ENCODE measurements at places on chromosomes 16 and 17.

- peak; percentile 59 for DNase-seq
Measured at GRCh38 chr17:38584350-38584925, 21.3 kb downstream of the SRCIN1 start.

DNA sequence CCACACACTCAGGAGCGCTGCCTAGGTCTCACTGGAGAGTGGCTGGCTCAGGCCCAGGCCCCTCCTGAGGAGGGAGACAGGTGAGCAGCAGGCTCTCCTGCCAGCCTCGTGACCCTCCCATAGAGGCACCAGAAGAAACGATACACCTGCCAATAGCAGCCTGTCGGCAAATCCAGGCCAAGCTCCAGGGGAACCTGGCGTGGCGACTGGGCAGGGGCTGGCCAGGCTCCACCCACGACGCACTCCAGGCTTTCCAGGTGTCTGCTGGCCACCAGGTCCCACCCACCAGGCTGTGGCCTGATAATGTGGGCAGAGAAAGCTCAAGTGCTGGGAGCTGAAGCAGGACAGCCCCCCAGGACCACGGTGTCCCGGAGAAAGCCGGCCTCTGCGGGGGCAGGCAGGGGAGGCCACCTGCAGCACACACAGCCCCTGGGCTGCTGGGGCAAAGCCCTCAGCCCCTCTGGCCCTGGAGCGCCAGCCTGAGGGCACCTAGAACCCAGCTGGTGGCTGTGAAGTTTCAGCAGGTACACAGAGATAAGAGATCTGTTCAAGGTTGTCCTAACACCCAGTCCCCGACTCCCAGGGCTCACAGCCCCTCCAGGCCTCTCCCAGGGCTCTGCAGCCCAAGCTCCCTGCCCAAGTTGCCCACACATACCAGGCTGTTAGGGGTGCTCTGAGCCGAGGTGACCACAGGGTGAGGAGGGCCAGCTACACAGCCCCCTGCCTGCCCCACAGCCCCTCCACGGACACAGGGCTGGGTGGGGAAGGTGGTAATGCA is 2.4 kb downstream of the PGAP6 start:
- DNase-seq = no peak

- DNase-seq = no peak
Measured at GRCh38 chr17:14482715-14483114, 181.8 kb downstream of the HS3ST3B1 start.

DNA sequence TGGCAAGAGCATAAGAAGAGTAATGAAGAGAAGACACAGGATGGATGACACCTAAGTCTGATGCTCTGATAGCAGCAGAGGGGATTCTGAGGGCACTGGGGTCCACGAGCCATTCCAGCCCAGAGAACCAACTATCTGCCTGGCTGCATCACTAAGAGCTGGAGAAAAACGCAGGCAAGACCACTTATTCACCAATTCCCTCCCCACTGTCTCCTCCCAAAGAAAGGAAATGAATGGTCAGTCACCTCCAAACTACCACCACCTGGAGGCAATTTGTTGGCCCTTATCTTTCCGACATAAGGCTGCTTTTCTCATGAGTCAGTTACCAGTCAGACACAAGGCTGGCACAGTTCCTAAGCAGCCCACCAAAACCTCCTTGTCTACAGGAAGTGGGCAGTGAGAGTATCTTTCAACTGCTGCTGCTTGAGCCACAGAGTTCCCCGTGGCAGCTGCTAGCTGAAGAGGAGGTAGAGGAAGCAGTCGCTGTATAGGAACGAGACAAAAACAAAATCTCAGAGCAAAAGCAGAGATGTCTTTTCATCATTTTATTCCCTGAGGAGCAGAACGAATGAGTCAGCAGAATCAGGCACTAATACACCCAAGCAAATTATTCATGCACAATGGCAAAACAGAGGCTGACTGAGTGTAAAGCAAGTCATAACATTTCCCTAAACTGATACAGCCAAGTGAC is 111.1 kb downstream of the SMG6 start:
- DNase-seq = peak; percentile 95

GRCh38 chr17:77825621-77826020 is 132.9 kb upstream of the TNRC6C start:
- no peak for DNase-seq

DNA sequence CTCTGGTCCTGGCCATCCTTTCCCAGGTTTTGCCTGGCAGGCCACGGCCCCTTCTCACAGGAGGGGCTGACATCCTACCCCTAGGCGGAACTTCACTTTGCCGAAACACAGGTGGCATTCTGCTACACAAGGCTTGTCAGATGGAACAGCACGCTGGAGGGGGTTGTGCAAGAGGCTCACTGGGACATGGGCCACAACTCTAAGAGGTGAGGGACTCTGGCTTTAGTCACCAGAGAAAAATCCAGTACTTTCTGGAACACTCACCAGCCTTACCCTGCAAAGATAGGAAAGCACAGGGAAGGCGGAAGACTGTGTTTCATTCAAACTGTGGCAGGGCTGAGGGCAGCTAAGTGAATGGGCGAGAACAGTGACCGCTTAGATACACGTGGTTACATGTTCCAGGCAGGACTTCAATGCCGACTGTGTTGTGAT is 18.3 kb downstream of the CDC42EP4 start:
- peak; percentile 84 for DNase-seq

DNA sequence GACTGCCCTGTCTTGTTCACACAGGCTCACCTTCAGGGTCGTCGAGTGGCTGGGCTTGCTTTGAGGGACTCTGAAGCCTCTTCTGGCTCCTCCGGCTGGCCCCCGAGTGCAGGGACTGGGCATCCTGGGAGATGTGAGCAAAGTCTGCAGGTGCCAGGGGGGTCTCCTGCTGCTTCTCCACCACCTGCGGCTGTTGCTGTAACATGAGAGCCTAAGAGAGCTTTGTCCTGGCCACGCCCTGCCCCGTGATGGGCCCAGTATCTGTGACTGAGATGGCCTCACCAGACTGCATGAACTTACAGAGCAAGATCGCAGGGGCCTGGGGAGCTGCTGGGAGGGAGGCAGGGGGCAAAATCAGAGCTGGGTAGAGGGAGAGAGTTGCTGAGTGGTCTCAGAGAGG is 12.5 kb downstream of the ERN2 start:
- no peak for DNase-seq

- no peak for DNase-seq
Measured at GRCh38 chr17:69882281-69882680, 192.7 kb upstream of the KCNJ16 start.

- peak; percentile 66 for DNase-seq
Measured at GRCh38 chr16:57165938-57166337, 19.9 kb downstream of the PSME3IP1 start.
